Central memory CD4-positive, alpha-beta T cell (primary cell): ENCODE measurements at places on chromosomes 1 and 21.

GRCh38 chr1:155078469-155079209, at the start of gene EFNA3:
Gene EFNA3, plus strand, starts transcription at chr1:155078837. Its CDS starts 105 bp downstream, at chr1:155078942.
- DNase-seq, result peak; percentile 42

DNA sequence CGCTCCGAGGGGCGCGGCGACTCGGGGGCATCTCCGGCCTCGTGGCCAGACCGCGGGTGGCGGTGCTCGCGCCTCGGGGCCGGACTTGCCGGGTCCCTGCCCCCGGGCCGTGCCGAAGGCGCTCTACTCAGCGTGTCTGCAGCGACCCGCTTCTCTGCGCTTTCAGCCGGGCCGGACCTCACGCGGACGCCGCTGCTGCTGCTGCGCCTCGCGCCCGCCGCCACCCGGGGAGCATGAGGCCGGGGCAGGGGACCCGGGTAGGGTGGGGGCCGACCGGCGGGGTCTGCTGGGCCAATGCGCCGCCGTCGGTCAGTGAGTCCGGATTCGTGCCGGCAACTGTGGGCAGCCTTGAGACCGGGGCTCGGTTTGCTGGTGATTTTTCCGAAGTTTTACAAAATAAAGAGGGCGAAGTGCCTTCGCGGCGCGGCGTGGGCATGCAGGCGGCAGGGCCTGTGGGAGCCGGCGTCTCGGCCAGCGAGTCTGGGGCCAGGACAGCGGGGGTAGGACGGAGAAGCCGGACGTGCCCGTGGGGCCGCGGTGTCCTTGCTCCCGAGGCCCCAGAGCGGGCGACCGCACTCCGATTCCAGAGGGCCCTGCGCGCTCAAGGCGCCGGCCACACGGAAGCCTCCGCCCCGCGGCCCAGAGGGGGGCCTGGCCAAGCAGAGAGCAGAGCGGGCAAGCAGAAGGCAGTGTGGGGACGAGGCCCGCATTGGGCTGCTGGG, 749 bp downstream of the FAM163A start:
- DNase-seq, result no peak

- no peak for DNase-seq
Observed at GRCh38 chr1:57623039-57623790, 199.4 kb upstream of the DAB1 start.

DNA sequence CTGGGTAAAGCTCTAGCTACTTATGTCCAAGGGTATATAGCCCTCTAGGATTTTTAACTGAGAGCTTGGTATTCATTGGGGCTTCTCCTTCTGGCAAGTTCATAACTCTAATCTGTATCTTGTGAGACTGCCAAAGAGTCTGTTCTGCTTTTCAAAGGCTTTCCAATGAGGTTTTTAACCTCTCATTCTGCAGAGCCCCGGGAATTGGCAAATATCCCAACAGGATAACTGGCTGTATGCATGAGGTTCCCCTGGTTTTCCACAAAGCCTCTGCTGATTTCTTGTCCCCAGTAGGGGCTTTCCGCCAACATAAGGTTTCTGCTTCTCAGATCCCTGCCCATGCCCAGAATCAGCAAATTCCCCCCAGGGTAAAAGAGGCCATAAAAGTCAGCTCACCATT, 40.9 kb downstream of the RPL5 start:
- no peak for DNase-seq

GRCh38 chr21:43603233-43603626, 56.1 kb downstream of the HSF2BP start:
- DNase-seq, result no peak

DNA sequence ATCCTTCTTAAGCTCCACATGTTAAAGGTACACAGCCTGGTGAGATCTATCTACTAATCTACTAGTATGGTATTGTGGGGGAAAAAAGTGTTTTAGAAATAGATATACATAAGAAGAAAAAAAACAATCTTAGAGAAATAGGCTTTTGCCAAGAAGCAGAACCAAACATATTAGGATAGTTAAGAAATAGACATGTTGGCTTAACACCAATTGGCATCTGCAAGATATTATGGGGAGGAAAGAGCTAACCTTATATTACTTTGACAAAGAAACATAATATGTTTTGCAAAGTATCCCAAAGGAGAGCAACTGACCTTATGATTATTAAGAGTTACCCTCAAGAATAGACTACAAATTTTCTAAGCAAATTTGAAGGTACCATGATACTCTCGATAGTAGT, 202.9 kb downstream of the BRINP3 start:
- no peak for DNase-seq

DNA sequence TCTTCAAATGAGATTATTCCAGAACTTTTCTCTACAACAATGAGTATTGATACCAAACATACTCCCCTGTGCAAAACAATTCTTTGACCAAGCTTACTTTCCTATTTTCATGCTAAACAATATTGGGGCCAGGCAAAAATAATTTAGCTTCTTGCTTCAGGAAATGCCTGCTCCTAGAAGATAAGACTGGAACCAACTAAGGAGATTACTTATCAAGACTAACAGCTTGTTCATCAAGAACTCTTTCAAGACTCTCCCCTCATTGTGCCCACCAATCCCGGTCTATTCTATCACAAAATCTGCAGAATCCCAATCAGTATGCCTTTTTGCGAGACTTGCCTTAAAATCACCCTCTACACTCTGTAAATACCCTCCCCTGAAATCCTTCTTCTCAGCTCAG, 536.6 kb downstream of the RWDD3 start:
- no peak for DNase-seq

- DNase-seq, result no peak
Observed at GRCh38 chr1:234413990-234414389, 40.7 kb downstream of the COA6 start.

DNA sequence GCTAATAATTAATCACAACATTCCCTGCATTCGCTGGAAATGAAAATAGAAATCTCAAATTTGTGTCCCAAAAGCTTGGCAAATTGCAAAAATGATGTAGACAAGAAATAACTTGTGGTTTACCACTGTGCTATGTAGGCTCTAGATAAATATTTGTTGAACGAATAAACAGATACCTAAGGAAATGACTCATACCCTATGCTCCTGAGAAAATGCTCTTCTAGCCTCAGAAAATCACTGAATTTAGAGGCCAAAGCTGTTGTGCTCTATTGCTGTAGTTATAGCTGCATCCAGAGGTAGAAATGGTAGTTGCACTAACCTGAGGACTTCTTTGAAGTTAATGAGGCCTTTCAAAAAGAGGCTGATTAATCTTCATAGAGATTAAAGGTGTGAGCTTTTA, 142.0 kb upstream of the ZNHIT6 start:
- DNase-seq, result no peak

DNA sequence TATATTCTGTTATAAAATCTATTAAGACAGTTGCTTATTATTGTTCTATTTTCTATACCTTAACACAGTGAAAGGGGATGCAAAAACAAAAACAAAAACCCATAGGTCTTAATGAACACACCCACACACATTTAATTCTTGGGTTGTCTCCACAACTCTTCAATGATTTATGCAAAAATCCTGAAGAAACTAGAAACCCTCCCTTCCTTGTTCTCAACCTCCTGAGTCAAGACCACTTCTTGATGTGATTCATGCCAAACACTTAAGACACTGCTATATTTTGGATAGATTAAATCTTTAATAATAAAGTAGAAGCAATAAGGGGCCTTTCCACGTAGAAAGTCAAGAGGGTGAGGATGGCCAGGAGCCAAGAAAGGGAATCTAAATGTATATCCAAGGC, 23.4 kb downstream of the SCAF4 start:
- no peak for DNase-seq

DNA sequence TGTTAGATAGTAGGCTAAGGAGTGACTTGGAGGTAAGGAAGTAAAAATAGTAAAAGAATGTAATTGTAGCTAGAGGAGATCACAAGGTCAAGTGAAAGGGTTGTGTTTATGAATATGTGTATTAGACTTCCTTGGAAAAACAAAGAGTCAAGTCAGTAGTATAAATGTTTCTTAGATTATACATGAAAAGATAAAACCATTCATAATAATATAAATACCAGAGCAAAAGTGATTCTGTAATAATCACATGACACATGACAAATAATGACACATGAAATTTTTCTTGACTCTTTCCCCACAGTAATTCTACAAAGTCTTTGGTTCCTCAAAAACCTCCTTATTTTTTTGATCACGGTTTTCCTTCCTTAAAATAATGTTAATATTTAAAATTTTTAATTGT, 56.4 kb downstream of the IVNS1ABP start:
- DNase-seq, result no peak

- DNase-seq, result no peak
Observed at GRCh38 chr1:116958977-116959376, 42.6 kb upstream of the CD101 start.

- no peak for DNase-seq
Observed at GRCh38 chr1:25113086-25113485, 119.2 kb downstream of the SYF2 start.

GRCh38 chr1:116710420-116711262, 43.1 kb upstream of the IGSF3 start:
- DNase-seq, result no peak

GRCh38 chr1:107894605-107895004, 70.4 kb downstream of the VAV3 start:
- DNase-seq, result no peak

- no peak for DNase-seq
Observed at GRCh38 chr1:53942127-53942957, 3.2 kb downstream of the IFT25 start.

- no peak for DNase-seq
Observed at GRCh38 chr1:151729966-151730291, 8.6 kb downstream of the RIIAD1 start.

DNA sequence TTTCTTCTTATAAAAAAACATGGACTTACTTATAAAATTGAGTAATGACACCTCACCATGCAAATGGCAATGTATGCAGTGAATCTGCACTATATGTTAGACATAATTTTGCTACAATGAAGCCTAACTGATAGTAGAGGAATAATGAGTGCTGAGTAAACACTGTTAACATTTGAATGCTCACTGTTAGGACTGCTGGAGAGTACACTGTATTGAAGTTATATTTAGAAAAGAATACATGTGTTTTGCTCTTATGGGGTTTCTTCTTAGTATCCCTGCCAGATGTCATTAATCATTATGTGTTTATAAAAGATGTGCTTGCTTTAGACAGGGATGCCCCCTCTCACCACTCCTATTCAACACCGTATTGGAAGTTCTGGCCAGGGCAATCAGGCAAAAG, 111.1 kb upstream of the ZP4 start:
- no peak for DNase-seq

DNA sequence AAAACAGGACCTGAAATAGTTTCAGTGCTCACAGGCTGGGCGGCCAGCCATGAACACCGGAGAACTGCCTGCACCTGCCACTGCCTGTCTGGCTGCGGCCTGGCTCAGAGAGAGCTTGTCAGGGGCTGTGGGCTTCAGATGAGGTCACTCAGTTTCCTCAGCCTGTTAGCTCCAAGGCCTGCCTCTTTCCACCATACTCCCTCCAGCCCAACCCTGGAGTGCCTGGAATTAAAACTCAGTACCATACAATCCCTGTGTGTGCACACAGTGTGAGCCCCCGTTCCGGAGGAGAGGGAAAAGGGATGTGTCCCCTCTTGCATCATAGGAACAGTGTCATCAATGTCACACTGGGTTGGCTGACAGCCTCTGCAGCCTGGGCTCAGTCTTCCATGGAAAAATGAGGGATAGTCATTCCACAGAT, 16.2 kb downstream of the CACNA1S start:
- DNase-seq, result no peak

- DNase-seq, result no peak
Observed at GRCh38 chr1:54347261-54347954, 58.8 kb downstream of the SSBP3 start.

- no peak for DNase-seq
Observed at GRCh38 chr1:171739656-171740055, 2.2 kb downstream of the VAMP4 start.

DNA sequence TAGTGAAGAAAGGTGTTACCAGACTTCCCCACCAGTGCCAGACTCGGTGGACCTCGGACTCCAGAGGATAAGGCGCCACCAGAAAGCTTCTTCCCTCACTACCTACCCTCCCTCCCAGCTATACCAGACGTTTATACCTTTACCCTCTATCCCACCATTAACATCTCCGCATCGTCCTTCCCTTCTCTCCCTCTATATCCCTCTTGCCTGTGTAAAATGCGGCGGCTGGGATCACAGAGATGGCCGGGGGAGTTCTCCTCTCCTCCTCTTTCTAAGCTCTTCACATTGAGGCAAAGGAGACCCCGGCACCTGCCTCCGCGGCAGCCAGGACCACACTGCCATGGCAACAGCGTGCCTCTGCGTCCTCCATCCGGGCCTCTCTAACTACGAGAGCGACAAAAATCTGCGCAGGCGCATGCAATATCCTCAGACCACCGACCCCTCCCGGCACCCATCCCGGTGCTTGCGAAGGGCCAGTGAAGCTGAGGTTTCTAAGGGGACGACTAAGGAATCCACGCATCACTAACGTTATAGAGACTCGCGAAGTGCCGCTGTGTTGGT, at the start of gene CCDC181:
TSS of gene CCDC181 (minus strand) at position 394 of the 561 bp plus-strand sequence. CDS start 2,547 bp downstream, outside the sequence.
- peak; percentile 21 for DNase-seq

- DNase-seq, result no peak
Observed at GRCh38 chr1:60348884-60349283, 275.3 kb upstream of the C1orf87 start.

- no peak for DNase-seq
Observed at GRCh38 chr21:35208810-35209517, 159.9 kb upstream of the RUNX1 start.

- DNase-seq, result no peak
Observed at GRCh38 chr1:21139601-21140000, 37.1 kb downstream of the EIF4G3 start.

DNA sequence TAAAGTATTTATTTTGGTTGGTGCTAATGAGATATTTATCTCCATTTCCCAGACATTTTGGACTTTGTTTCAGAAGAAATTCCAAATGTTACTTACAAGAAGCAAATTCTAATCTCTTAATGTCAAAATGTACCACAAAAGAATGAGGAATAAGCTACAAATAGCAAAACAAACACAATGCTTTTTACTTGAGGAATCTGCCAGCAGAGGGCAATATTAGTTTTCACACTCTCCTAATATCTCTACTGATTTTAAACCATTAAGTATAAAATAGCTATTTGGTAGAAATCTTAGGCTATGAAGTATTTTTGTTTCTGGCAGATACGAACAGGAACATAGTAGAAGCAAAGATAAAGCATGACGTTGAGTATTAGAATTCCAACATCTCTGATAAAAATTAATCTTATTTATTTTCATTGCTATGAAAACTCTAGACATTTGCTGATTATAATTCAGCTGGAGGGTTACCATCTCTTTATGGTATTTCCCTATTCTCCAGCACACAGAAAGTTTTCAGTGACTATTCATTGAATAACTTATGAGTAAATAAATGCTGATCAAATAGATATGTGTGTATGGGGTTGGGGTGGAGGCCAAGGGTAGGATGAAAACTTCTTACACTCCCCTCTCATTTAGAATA, 13.4 kb upstream of the HMCN1 start:
- DNase-seq, result no peak

GRCh38 chr1:172378109-172378760, 42.2 kb upstream of the C1orf105 start:
- no peak for DNase-seq

DNA sequence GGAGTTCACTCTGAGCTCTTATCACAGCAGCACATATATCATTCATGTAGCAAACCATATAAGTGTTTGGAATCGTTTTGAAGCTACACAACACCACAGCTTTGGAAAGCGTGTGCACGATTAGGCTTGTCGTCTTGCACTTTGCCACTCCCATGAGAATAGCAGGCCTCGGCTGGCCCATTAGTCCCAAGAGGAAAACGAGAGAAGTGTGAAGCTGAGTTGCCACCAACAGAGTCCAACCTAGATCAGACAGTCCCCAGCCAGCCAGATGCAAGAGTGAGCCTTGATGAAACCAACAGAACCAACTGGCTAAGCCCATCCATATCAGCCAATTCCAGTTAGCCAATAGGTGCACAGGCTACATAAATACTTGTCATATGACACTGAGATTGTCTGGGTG, 238.4 kb downstream of the C1orf94 start:
- DNase-seq, result no peak

GRCh38 chr1:207058252-207058651, 5.2 kb downstream of the PFKFB2 start:
- no peak for DNase-seq
